Cerebellar nuclear complex (tissue), 1 donor: ENCODE measurements at places on chromosomes 6 and 20.

DNA sequence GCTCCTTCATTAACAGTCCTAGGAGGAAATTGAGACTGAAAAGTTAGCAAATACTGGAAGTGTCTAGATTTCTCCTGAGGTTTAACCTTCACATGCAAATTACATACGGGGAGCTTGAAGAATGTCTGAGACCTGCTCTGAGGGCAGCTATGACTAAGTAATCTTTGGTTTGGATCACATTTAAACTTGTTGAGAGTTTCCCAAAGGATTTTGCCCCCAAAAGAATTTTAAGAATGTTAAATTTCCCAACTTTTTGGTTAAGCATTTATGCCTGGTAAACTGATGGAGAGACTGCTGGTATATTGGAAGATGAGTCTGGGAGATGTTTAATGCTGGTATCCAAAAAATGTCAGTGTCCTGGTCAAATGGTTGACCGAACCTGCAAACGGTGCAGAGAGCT is 97.0 kb downstream of the RREB1 start:
- no peak for DNase-seq

GRCh38 chr20:31547720-31548298 is 33.6 kb downstream of the HM13 start:
- DNase-seq: no peak

- DNase-seq: no peak
These were observed 679.8 kb downstream of the EPM2A start for GRCh38 chr6:145055567-145055966.

DNA sequence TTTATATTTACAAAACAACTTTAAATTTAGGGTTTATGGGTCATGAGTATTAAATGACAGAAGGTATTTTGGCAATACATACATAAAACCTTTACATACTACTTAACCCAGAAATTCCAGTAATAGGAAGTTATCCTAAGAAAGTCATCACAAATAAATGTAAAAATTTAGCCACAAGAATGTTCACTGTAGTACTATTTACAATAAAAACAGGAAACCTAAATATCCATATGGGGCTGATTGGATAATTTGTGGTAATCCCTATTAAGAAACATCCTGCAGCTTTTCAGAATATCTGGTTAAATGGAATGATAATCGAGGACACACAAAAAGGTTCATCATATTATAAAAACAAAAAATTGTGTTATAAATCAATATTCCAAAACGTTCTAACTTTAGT is 44.4 kb downstream of the TRAM2 start:
- DNase-seq: no peak
